ENCODE measurements at places on chromosomes 7 and 10. TPM values are rescaled to one million over a fixed set of nuclear protein-coding genes. Genes with fewer than 3 reads are reported as not detected.
A peak's percentile ranks its signal among the peaks of the same experiment; 100 is the strongest.

Gene UBE2D4
- 11.4 TPM for total RNA-seq

- DNase-seq: no peak
- H3K27ac ChIP-seq: no peak overlapping the region
- no peak overlapping the region for H3K4me3 ChIP-seq
These were observed 88.0 kb upstream of the CTTNBP2 start for GRCh38 chr7:117961235-117961634.

- no peaks in the 10 kb centered on the region for H3K36me3 ChIP-seq
- DNase-seq: peak; percentile 63
- H3K27me3 ChIP-seq: no peaks in the 10 kb centered on the region
These were observed 14.7 kb upstream of the LRRN3 start for GRCh38 chr7:111076205-111076604.

Gene ACTL6B
- total RNA-seq: not detected

DNA sequence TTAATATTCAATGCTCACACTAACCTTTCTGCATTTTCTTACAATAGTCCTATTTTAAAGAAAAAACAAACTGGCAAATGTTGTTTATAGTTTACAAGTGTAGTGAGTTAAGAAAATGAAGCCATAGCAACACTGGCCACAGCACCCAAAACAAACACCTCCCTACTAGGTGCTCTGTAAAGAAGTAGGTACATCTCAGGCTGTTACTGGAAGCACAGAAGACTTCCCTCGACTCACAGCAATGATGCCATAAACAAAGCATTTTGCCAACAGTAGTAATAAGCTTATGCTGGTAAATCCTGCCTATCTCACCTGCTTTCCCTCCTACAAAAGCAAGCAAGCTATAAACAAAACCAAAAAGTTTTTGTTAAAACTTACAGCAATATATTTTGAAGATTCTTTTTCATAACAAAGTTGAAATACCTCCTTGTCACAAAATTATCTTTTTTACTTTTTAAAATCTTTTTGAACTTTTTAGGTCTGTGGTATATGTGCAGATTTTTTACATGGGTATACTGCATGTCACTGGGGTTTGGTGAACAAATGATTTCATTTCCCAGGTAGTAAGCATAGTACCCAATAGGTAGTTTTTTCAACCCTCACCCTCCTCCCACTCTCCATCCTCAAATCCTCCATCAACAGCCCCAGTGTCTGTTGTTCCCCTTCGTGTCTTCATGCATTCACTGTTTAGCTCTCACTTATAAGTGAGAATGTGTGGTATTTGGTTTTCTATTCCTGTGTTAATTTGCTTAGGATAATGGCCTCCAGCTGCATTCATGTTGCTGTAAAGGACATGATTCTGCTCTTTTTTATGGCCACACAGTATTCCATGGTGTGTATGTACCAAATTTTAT is 28.4 kb downstream of the COA1 start:
- H3K4me1 ChIP-seq: peaks cover 48% of the 10 kb centered on the region
- H3K36me3 ChIP-seq: peaks cover 19% of the 10 kb centered on the region
- H3K27me3 ChIP-seq: no peaks in the 10 kb centered on the region

DNA sequence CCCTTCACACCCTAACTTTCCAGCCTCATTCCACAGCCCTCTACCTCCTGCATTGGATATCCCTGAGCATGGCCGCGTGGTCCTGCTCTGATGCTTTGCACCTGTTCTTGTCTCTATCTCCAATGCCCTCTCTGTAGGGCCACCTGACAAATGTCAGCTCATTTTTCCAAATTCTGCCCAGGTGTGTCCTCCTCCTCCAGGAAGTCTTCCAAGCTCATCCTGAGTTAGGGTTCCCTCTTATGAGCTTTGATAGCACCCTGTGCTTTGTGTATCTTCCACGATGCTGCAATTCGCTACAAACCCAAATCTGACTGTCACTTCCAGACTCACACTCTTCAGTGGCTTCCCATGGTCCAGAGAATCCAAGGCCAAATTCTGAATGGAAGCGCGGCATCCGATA is 14.7 kb upstream of the SLC35B4 start:
- peaks cover 3% of the 10 kb centered on the region for H3K4me1 ChIP-seq
- no peak overlapping the region for H3K4me3 ChIP-seq
- no peak overlapping the region for H3K27ac ChIP-seq

DNA sequence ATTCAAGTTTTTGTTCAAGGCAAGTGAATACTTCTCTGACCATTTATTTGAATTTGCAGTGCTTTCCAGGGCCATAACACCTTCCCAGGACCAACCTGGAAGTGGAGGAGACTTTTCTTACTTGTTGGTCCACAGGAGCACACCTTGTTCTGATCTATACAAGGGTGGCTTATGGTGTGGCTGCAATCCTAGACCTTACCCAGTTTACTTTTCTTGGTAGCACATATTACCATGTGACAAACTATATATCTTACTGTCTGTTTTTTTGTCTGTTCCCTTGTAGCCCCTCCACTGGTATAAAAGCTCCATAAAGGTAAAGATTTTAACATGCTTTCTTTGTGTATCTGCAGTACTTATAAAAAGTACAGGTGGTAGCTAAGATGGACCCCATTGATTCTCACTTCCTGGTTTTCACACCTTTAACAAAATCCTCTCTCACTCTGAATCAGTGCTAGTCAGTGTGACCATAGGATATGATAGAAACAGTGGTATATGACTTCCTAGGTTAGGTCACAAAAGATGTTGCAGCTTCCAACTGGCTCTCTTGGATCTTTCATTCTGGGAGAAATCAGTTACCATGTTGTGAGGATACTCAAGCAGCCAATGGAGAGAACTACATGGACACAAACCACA is 5.6 kb upstream of the ASB4 start:
- DNase-seq: no peak
- no peak overlapping the region for H3K27ac ChIP-seq
- H3K36me3 ChIP-seq: no peaks in the 10 kb centered on the region
- peaks cover 17% of the 10 kb centered on the region for H3K27me3 ChIP-seq
- no peak overlapping the region for H3K4me3 ChIP-seq
- no peaks in the 10 kb centered on the region for H3K4me1 ChIP-seq

Gene PRLHR
- total RNA-seq: not detected

Gene ARHGEF35
- total RNA-seq: 7.6 TPM

Gene SFRP4
- total RNA-seq: not detected

DNA sequence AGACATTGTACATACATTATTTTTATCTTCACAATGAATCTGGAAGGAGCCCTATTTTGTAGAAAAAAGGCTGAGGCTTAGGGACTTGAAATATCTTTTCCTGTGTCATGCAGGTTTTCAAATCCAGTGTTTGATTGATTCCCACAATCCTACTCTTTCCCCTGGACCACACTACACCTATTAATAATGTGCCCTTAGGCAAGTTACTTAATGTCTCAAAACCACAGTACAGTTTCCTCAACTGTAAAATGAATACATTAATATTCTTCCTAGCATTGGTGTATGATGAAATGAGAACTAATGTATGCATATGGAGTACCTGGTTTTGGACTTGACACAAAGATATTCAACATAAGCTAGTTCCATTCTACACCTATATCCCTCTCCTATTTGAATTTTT is 313.3 kb upstream of the SP8 start:
- peaks cover 8% of the 10 kb centered on the region for H3K27me3 ChIP-seq
- no peak overlapping the region for H3K4me3 ChIP-seq
- no peak for DNase-seq
- H3K36me3 ChIP-seq: no peaks in the 10 kb centered on the region
- H3K27ac ChIP-seq: no peak overlapping the region

- no peak overlapping the region for H3K27ac ChIP-seq
- H3K4me3 ChIP-seq: no peak overlapping the region
- peak; percentile 49 for DNase-seq
- H3K36me3 ChIP-seq: no peaks in the 10 kb centered on the region
These were observed 7.1 kb upstream of the UNCX start for GRCh38 chr7:1225441-1226185.

- no peaks in the 10 kb centered on the region for H3K27me3 ChIP-seq
- no peak overlapping the region for H3K4me3 ChIP-seq
- DNase-seq: no peak
- H3K36me3 ChIP-seq: no peaks in the 10 kb centered on the region
- H3K27ac ChIP-seq: no peak overlapping the region
These were observed 7.6 kb upstream of the CLEC5A start for GRCh38 chr7:141954334-141954733.

DNA sequence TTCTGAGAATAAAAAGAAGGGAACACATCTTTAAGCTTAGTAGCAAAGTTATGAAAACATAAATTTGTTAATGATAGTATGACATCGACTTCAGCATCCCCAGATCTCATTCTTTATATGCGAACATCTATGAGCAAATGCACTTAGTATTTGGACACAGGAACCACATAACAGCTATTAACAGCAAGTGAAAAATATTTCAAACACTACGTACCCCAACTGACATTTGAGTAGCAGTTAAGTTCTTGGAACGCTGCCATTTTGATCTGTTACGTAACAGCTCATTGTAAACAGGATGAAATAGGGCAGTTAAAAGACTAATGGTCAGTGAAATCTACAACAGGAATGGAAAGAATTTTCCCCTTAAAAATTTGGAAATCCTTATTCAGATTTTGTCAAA is 428.9 kb downstream of the TNS3 start:
- H3K4me1 ChIP-seq: no peaks in the 10 kb centered on the region
- H3K27me3 ChIP-seq: peaks cover 3% of the 10 kb centered on the region
- no peak for DNase-seq
- no peak overlapping the region for H3K27ac ChIP-seq

- H3K4me3 ChIP-seq: no peak overlapping the region
- H3K27ac ChIP-seq: no peak overlapping the region
- no peaks in the 10 kb centered on the region for H3K36me3 ChIP-seq
- DNase-seq: no peak
These were observed 131.4 kb downstream of the VIPR2 start for GRCh38 chr7:159013181-159013690.

Gene ACSL5
- 22.1 TPM for total RNA-seq

- H3K4me3 ChIP-seq: no peak overlapping the region
- peaks cover 50% of the 10 kb centered on the region for H3K36me3 ChIP-seq
- H3K27ac ChIP-seq: no peak overlapping the region
- no peaks in the 10 kb centered on the region for H3K27me3 ChIP-seq
- no peak for DNase-seq
- peaks cover 3% of the 10 kb centered on the region for H3K4me1 ChIP-seq
These were observed 59.0 kb downstream of the CCDC6 start for GRCh38 chr10:59847326-59847725.

DNA sequence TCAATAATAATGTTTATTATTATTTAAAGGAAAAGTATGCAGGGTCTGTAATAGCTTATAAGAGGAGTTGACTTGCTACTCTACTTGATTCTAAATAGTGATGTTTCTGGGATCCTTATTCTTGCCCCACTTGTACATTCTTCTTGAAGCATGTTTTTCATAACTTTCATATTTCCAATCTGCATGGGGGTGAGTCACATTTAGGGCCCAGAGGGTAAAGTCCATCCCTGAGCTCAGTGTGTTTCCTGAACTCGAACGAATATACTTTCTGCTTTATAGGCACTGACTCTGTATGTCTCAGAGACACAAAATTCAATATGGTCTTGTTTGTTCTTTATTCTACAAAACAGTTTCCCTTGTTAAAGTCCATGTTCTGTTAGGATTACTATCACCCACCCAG is 61.0 kb upstream of the SMIM30 start:
- no peak overlapping the region for H3K4me3 ChIP-seq
- H3K27me3 ChIP-seq: peaks cover 12% of the 10 kb centered on the region
- H3K36me3 ChIP-seq: no peaks in the 10 kb centered on the region
- no peak overlapping the region for H3K27ac ChIP-seq

- no peak for DNase-seq
- H3K4me1 ChIP-seq: peaks cover 23% of the 10 kb centered on the region
- H3K36me3 ChIP-seq: peaks cover 1% of the 10 kb centered on the region
These were observed 146.0 kb downstream of the SND1 start for GRCh38 chr7:127798023-127798422.

Gene HPSE2
- total RNA-seq: not detected

Gene MNX1
- total RNA-seq: 0.10 TPM

Gene VWDE
- total RNA-seq: 1.5 TPM

DNA sequence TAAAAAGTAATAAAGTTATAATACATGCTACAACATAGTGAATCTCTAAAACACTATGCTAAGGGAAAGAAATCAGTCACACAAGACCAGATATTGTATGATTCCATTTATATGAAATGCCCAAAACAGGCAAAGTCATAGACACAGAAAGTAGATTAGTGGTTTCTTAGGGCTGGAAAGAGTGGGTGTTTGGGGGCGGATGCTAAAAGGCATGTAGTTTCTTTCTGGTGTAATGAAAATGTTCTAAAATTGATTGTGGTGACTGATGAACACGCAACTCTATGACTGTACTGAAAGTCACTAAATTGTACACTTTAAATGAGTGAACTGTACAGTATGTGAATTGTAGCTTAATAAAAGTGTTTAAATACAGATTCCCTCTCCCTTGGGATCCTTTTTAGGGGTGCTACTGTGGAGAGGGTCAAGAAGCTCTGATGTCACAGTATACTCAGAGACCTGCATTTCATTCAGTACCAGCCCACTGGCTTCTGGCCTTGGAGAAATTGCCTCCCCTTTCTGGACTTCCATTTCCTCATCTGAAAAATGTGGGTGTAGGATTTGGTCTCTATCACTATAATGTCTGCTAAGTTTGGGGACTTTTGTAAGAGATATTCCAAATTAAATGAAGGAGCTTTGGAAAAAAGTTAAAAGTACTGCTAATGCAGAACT is 46.4 kb downstream of the AOAH start:
- H3K4me1 ChIP-seq: peaks cover 38% of the 10 kb centered on the region
- peaks cover 2% of the 10 kb centered on the region for H3K27me3 ChIP-seq
- peak overlapping the region; percentile 57 for H3K27ac ChIP-seq
- peak; percentile 79 for DNase-seq
- peak overlapping the region; percentile 31 for H3K4me3 ChIP-seq

- H3K36me3 ChIP-seq: peaks cover 79% of the 10 kb centered on the region
- peak overlapping the region; percentile 19 for H3K27ac ChIP-seq
- no peaks in the 10 kb centered on the region for H3K27me3 ChIP-seq
- H3K4me3 ChIP-seq: no peak overlapping the region
- H3K4me1 ChIP-seq: peaks cover 52% of the 10 kb centered on the region
These were observed 28.1 kb downstream of the ARID5B start for GRCh38 chr10:61929555-61929954.

- peaks cover 63% of the 10 kb centered on the region for H3K27me3 ChIP-seq
- no peak overlapping the region for H3K4me3 ChIP-seq
- no peak overlapping the region for H3K27ac ChIP-seq
- DNase-seq: no peak
- peaks cover 13% of the 10 kb centered on the region for H3K4me1 ChIP-seq
- H3K36me3 ChIP-seq: no peaks in the 10 kb centered on the region
These were observed 15.7 kb downstream of the UNCX start for GRCh38 chr7:1248143-1248915.

Gene VPS26A
- 27.9 TPM for total RNA-seq

Gene TLX1
- not detected for total RNA-seq

- peaks cover 6% of the 10 kb centered on the region for H3K27me3 ChIP-seq
- H3K4me1 ChIP-seq: no peaks in the 10 kb centered on the region
- H3K27ac ChIP-seq: no peak overlapping the region
- H3K36me3 ChIP-seq: no peaks in the 10 kb centered on the region
These were observed 545.8 kb upstream of the NRP1 start for GRCh38 chr10:33880291-33880690.

- no peak overlapping the region for H3K27ac ChIP-seq
- no peaks in the 10 kb centered on the region for H3K27me3 ChIP-seq
- no peak for DNase-seq
- peaks cover 30% of the 10 kb centered on the region for H3K36me3 ChIP-seq
- H3K4me3 ChIP-seq: no peak overlapping the region
These were observed 39.5 kb downstream of the AGK start for GRCh38 chr7:141590666-141591065.

All from activated naive CD4-positive, alpha-beta T cell treated with anti-CD3 and anti-CD28 coated beads for 36 hours (primary cell).